CD4-positive, alpha-beta T cell treated with Interleukin-17A for 1 hour (primary cell): ENCODE measurements at places on chromosomes 1 and 21.
A peak's percentile ranks its signal among the peaks of the same experiment; 100 is the strongest.

DNA sequence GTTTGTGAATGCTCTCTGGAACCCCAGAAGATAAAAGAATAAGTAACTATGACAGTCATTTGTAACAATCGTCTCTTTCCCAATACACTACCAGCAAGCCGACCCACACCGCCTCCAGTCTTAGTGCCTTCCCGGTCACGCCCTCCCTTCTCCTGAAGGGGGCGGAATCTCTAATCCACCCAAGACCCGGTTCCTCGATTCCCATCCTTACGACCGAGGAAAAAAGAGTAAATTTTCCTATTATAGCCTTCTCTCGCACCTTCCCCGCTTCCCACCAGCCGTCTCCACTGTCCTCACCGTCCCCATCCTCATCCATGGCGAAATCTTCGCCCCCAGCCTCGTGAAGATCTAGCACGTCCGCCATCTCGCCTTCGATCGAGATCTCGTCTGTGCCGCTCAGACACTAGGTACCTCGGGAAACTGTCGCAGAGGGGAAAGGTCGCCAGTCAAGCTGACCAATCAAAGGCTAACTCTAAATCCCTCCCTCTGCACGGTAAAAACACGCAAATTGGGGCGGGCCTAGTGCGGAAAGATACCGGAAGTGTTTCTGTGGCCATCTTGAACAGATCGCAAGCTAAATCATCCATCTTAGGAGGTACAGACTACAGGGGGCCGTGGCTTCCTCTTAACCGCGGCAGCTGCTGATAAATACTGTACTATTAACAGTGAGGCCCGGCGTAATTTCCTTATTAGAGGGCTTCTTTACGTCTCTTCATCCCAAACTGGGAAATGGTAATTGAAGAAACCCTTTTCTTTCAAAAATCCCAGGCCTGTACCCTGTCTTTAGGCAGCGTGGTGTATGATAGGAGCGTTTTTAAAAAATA lies at the start of gene RBM8A:
Gene RBM8A, minus strand, starts transcription at position 422 of the 824 bp plus-strand sequence. Its CDS starts 58 bp downstream, at position 364.
- peak; percentile 99 for DNase-seq

DNA sequence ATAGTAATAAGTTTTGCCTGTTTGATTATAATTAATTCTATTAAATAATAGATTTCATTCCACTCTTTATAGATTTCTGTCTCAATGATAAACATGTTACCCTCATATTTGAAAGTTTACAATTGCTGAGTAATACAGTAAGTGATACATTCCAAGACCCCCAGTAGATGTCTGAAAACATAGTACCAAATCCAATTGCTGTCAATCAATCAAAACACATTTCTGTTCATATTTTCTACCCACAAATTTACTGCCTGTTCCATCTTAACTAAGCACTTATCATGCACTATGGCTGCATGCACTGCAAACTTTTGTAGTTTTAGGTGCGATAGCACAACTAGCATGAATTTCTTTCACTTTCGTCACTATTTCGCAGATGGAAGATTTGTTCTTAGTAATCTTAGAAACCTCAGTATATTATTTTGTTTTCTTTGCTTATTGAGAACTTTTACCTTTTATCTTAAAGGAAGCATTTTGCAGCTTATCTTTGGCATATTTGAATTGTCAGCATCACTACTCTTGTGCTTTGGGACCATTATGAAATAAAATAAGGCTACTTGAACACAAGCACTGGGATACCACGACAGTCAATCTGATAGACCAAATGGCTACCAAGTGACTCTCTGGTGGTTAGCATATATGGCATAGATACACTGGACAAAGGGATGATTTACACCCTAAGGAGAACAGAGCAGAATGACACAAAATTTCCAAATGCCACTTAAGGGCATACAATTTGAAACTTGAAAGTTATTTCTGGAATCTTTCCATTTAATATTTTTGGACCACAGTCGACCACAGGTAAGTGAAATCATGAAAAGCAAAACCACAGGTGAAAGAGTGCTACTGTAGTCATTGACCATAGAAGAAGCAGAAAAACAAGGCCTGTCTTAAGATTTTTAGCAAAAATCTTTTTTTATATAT lies 67.6 kb downstream of the RGS13 start:
- no peak for DNase-seq

DNA sequence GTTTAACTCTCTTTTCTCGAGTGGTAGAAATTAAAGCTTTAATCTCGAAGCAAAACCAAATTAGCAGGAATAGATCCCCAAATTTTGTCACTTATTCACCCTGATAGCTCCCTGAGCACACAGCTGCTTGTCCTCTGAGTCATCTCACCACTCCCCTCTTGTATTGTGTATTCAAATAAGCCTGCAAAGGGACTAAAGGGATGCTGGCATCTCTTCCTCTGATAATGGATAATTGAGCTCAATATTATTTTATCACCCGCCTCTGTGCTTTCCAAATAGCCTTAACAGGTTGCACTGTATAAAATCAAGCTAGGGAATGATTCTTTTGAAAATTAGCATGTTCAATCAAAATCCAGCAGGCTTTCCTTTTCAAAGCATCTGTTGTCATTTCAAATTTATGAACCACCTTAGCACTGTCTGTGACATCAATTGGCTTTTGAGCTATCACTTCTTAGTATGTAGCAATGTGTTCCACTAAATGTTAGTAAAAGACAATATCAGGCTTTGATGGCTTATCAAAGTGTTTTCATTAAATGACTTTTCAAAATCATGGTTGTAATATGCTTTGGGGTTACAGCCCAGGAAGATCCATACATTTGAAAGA lies 561.6 kb downstream of the PLA2G4A start:
- DNase-seq: no peak

GRCh38 chr1:204572923-204573922 lies 57.0 kb downstream of the MDM4 start:
- DNase-seq: no peak

DNA sequence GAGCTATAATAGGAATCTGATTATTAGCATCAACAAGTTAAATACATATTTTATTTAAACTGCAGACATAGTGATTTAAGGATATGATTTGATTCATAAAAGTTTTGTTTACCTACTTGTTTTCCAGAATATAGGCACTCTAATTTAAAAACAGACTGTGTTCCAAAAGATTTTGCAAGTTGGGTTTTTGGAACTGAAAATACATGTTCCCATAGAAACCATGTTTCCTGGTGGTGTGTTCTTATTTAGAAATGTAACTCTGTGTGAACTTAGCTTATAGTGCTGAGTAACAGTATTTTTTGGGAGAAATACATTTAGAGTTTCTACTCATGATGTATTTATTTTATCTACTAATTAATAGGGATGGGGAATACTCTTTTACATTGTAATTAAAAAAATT lies 21.8 kb downstream of the USP25 start:
- DNase-seq: no peak

- no peak for DNase-seq
Observed at GRCh38 chr1:226651732-226652105, 87.4 kb downstream of the ITPKB start.

GRCh38 chr1:94142022-94142421 lies 21.1 kb upstream of the ABCA4 start:
- DNase-seq: no peak

DNA sequence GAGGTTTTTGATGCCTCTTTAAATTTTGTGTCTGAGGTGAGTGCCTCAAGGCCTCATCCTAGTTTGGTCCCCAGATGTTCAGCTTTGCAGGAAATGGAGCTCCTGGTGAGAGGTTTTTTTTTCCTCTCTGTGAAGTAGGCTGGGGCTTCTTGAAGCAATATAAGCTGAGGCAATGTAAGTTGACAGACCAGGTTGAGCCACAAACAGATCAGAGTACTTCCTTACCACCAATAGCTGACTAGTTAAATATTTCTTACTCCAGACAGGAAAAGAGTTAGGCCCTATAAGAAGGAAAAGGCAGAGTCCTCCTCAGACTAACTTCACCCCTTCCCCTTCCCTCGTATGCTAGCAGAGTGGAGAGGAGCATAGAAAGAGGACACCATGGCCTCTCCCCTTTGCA lies 341.0 kb downstream of the LMO4 start:
- no peak for DNase-seq

DNA sequence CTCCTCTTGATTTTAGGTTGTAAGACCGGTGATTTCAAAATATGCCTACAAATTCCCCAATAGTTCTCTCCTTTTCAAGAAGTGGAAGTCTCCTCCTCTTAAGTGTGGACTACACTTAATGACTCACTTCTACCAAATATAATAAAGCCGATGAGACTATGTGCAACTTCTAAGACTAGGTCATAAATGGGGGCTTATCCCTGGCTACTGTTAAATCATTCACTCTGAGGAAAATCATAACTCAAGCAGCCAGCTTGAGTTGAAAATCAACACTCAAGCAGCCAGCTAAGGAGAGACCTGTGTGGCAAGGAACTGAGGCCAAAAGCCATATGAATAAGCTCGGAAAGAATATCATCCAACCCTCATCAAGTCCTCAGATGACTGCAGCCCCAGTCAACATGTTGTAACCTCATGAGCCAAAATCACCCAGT lies 49.6 kb upstream of the PSMG1 start:
- no peak for DNase-seq

- no peak for DNase-seq
Observed at GRCh38 chr1:206003854-206004800, 932 bp upstream of the RAB7B start.

DNA sequence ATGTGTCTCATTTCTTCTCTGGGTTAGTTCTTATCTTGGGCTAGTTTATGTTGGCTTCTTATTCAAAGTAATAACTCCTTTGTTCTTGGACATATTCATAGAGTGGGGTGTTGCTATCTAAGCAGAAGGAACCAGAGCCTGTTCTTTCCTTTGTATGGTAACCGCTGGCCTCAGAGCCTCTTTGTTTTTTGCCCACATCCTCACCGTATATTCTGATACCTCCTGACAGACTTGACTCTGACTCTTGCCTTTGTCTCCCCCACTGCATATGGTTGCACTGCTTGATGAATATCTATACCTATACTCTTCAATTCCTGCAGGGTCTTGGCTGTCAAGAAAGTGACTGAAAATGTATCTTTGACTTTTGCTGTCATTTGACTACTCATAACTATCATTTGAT lies 10.2 kb downstream of the FLG2 start:
- no peak for DNase-seq

- no peak for DNase-seq
Observed at GRCh38 chr1:150876119-150876454, 312 bp downstream of the ARNT start.

GRCh38 chr1:28135371-28136168 lies 40.9 kb downstream of the PTAFR start:
- no peak for DNase-seq
